Progenitor cell of endocrine pancreas (in vitro differentiated cells): ENCODE measurements at places on chromosomes 2 and 18. TPM values are rescaled to one million over a fixed set of nuclear protein-coding genes. Genes with fewer than 3 reads are reported as not detected.

- DNase-seq = no peak
These were observed 1134.1 kb upstream of the DDX18 start for GRCh38 chr2:116680256-116680936.

GRCh38 chr2:771538-771937, 94.3 kb upstream of the TMEM18 start:
- DNase-seq = no peak

GRCh38 chr2:34892766-34893165, 1293.7 kb upstream of the FAM98A start:
- DNase-seq = no peak

GRCh38 chr2:19872302-19872701, 29.5 kb downstream of the TTC32 start:
- DNase-seq = no peak

The SNTG2 gene
- total RNA-seq = 0.50 and 0.62 TPM in 2 replicates

The SIGLEC15 gene
- not detected in 2 replicates for total RNA-seq

The MARCHF4 gene
- 2.0 and 2.2 TPM in 2 replicates for total RNA-seq

GRCh38 chr2:48328942-48329723, 200.8 kb upstream of the STON1 start:
- DNase-seq = no peak

DNA sequence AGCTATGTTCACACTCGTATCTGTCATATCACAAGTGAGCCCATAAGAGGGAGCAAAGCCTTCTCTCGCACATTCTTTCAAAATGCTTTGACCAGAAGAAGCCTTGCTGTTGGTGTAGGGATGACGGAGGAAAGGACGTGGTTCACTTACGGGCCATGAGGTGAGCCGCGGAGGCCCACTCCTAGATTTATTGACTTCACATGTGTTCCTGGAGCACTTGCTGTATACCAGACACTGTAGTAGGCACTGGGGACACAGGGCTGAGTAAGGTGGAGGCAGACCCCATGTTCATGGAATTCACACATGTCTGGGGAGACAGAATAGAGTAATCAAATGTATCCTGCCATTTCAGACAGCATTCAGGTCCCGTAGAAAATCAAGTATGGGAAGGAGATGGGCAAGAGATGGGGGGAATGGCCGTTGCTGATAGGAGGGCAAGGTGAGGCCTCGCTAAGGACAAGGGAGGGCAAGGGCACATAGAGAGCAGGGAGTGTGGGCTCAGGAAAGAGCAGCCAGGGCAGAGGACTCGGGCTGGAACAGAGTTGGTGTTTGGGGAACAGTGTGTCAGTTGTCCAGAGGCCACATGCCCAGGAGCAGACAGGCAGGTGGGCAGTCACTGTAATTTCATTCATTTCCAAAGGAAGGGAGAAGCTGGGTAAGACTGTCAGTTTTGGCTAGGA, 182.2 kb downstream of the LDLRAD4 start:
- no peak for DNase-seq

DNA sequence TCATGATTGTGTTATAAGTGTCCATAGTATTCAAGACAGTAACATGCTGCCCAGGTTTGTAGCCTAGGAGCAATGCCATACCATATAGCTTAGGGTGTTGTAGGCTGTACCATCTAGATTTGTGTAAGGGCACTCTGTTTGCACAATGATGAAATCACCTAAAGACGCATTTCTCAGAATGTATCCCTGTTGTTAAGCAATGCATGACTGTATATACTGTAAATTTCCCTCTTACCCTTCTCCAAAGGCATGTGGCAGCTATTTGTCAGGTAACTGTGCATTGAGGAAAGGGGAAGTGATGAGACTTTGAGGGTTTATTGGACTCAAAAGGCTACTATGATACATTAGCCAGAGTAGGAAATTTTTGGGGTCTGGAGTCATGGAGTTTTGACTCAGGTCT, 180.8 kb downstream of the VAPA start:
- no peak for DNase-seq

The ERCC3 gene
- total RNA-seq = 63.5 and 65.8 TPM in 2 replicates

GRCh38 chr2:102057502-102058292, 65.9 kb downstream of the IL1R2 start:
- DNase-seq = no peak

The GPR155 gene
- total RNA-seq = 0.74 and 1.4 TPM in 2 replicates

The MC2R gene
- total RNA-seq = not detected in 2 replicates

DNA sequence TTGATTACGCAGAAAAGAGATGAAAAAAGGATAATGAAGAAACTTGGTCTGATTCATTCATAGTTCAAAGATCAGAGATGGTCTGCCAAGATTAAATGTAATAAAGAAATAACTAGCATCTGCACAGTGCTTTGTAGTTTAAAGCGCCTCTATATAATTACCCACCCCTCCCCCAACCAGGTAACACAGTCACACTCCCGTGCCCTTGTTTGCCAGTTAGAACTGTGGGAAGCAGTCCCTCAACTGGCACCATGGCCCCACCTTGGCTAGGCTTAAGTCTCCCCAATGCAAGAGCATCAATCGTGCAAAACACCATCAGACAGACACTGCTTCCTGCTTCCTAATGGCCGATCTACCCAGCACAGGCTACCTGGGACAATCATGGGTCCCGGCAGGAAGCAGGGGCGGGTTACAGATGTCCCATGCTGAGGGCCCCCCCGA, 11.6 kb downstream of the ADCY3 start:
- no peak for DNase-seq

DNA sequence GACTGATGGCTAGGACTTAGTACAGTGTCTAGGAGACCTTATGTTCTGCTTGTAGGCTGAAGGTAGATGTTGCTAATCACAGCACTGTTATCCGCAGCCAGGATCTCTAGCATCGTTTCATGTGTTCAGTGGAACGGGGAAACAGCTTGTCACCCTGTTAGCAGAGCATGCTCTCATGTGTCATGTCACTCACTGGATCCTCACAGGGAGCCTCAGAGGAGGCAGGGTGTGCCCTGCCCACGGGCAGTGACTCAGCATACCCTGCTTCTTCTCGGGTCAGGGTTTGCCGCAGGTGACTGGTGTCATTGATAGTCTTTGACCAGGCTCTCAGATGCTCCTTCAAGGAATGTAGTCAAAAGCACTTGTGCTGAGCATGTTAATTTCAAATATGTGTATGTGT, 44.4 kb downstream of the RPIA start:
- no peak for DNase-seq

DNA sequence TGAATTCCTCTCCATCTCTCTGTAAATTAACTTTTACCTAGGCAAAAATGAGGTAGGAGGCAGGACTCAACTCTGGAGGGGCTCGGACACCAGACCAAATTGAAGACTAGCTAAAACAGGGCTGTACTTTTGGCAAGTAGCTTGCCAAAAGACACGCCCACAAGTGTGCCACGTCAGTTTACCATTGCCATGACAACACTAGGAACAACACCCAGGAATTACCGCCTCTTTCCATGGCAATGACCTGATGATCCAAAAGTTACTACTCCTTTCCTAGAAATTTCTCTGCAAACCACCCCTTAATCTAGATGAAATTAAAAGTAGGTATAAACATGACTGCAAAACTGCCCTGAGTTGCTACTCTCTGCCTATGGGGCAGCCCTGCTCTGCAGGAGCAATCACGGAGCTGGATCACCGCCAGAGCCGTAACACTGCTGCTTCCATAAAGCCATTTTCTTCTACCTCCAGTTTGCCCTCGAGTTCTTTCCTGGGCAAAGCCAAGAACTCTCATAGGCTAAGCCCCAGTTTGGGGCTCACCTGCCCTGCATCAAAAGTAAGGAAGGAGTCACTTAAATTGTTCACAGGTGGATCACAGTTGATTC, 66.0 kb upstream of the FAM136A start:
- no peak for DNase-seq

- DNase-seq = no peak
These were observed 6.9 kb downstream of the TWIST2 start for GRCh38 chr2:238854699-238855229.

The PIGN gene
- total RNA-seq = 34.9 and 35.9 TPM in 2 replicates

The TANC1 gene
- total RNA-seq = 29.8 and 33.8 TPM in 2 replicates

- DNase-seq = no peak
These were observed 87.8 kb upstream of the BCL2L11 start for GRCh38 chr2:111032721-111033429.

- DNase-seq = no peak
These were observed 190.3 kb downstream of the ARL4C start for GRCh38 chr2:234306426-234307173.

- DNase-seq = no peak
These were observed 82.4 kb downstream of the RBMS1 start for GRCh38 chr2:160411167-160411566.

The SCN3A gene
- 4.7 and 5.3 TPM in 2 replicates for total RNA-seq

The DCDC2C gene
- not detected in 2 replicates for total RNA-seq

The ESPNL gene
- 0.31 and 0.40 TPM in 2 replicates for total RNA-seq
